Fibroblast of the aortic adventitia (primary cell): ENCODE measurements at places on chromosomes 1 and 21. TPM values are rescaled to one million over a fixed set of nuclear protein-coding genes. Genes with fewer than 3 reads are reported as not detected.

GRCh38 chr21:33325222-33326067 is 675 bp downstream of the IFNAR1 start:
- DNase-seq, result peak; percentile 70

DNA sequence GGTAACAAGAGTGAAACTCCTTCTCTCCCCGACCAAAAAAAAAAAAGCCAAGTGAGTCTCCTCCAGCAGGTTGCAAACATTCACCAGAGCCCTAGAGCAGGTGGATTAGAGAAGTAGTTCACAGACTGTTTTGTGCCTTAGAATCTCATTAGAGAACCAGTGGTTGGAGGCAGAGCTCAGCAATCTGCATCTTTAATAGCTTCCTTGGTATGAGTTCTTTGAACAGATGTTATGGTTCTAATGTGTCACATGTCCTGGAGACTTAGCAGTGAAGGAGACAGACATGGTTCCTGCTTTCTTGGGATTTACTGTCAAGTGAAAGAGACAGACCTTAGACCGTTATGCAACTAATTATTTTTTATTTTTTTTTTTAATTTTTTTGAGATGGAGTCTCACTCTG is 26.8 kb downstream of the SESN2 start:
- no peak for DNase-seq

GRCh38 chr1:181985936-181986906 is 75.3 kb downstream of the ZNF648 start:
- no peak for DNase-seq

DNA sequence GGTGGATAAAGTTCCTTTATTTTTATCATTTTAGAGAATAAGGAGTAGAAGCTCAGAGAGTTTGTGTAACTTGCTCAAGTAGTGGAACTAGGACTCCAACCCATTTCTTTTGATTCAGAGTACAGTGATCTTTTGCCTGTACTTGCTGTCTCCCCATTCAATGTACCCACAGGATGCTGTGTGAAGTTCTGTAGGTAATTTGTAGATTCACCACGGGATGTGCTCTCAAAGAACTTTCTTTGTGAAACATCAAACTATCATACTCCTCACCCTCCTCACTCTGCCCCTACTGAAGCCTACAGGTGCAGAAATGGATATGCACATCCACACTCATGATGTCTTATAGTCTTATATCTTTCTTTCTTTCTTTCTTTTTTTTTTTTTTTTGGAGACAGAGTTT is 65.8 kb upstream of the HSPA13 start:
- no peak for DNase-seq

The GJA9 gene
- total RNA-seq, result 0.09 TPM in 1 of 2 replicates, not detected in the other

The CEP170 gene
- total RNA-seq, result 120 and 207 TPM in 2 replicates

The OR6N1 gene
- 0.16 TPM in 1 of 2 replicates, not detected in the other for total RNA-seq

The GBP7 gene
- total RNA-seq, result not detected in 2 replicates

The ITLN2 gene
- 3.8 TPM in 1 of 2 replicates, not detected in the other for total RNA-seq

The HES3 gene
- not detected in 2 replicates for total RNA-seq

The ZNF678 gene
- 8.4 and 10.5 TPM in 2 replicates for total RNA-seq
